ENCODE measurements at places on chromosomes 16 and 17. TPM values are rescaled to one million over a fixed set of nuclear protein-coding genes. Genes with fewer than 3 reads are reported as not detected.

Gene CHD9NB
- not detected for polyA plus RNA-seq

Gene TSPAN10
- 0.86 TPM for polyA plus RNA-seq

GRCh38 chr16:55690841-55691240, 35.1 kb downstream of the SLC6A2 start:
- H3K36me3 ChIP-seq = no peaks in the 10 kb centered on the region
- no peak overlapping the region for H3K4me3 ChIP-seq
- DNase-seq = no peak
- H3K4me1 ChIP-seq = no peaks in the 10 kb centered on the region
- H3K27me3 ChIP-seq = peaks cover 16% of the 10 kb centered on the region

- no peak overlapping the region for H3K4me3 ChIP-seq
- H3K27me3 ChIP-seq = peaks cover 42% of the 10 kb centered on the region
- no peak overlapping the region for H3K27ac ChIP-seq
- H3K36me3 ChIP-seq = no peaks in the 10 kb centered on the region
- DNase-seq = no peak
- peaks cover 7% of the 10 kb centered on the region for H3K4me1 ChIP-seq
Measured at GRCh38 chr17:78368348-78368747, 8.5 kb upstream of the SOCS3 start.

- H3K27ac ChIP-seq = no peak overlapping the region
- no peak overlapping the region for H3K4me3 ChIP-seq
- DNase-seq = no peak
- H3K36me3 ChIP-seq = no peaks in the 10 kb centered on the region
Measured at GRCh38 chr17:32739722-32740121, 137.2 kb downstream of the MYO1D start.

GRCh38 chr17:596287-596686, 118.4 kb downstream of the VPS53 start:
- no peak overlapping the region for H3K4me3 ChIP-seq
- no peaks in the 10 kb centered on the region for H3K27me3 ChIP-seq
- H3K36me3 ChIP-seq = peaks cover 7% of the 10 kb centered on the region
- DNase-seq = no peak

GRCh38 chr17:51435641-51436091, 175.3 kb downstream of the UTP18 start:
- DNase-seq = no peak
- H3K27me3 ChIP-seq = peaks cover 24% of the 10 kb centered on the region
